CD4-positive, CD25-positive, alpha-beta regulatory T cell (primary cell): ENCODE measurements at places on chromosomes 11 and 22. TPM values are rescaled to one million over a fixed set of nuclear protein-coding genes. Genes with fewer than 3 reads are reported as not detected.

SCN3B gene
- not detected for total RNA-seq

KRTAP5-10 gene
- total RNA-seq: not detected

CRYBB2 gene
- not detected for total RNA-seq

OR5M10 gene
- total RNA-seq: not detected

LRRC74B gene
- total RNA-seq: 0.10 TPM

GLYAT gene
- total RNA-seq: not detected

LAYN gene
- total RNA-seq: 15.8 TPM

CDC42BPG gene
- 11.6 TPM for total RNA-seq

EFCAB6 gene
- total RNA-seq: not detected

POU2AF2 gene
- total RNA-seq: not detected

GAL3ST3 gene
- total RNA-seq: not detected

SLC6A5 gene
- not detected for total RNA-seq

APOBEC3B gene
- 2.1 TPM for total RNA-seq
